ENCODE measurements at places on chromosomes 3 and 15.

- DNase-seq: no peak
Measured at GRCh38 chr3:7520593-7520992, 659.7 kb downstream of the GRM7 start.

- peak; percentile 95 for DNase-seq
Measured at GRCh38 chr15:40238532-40239403, at the start of gene PAK6. PAK6 (plus strand) TSS chr15:40239063; CDS start chr15:40264786, 25,723 bp downstream.

DNA sequence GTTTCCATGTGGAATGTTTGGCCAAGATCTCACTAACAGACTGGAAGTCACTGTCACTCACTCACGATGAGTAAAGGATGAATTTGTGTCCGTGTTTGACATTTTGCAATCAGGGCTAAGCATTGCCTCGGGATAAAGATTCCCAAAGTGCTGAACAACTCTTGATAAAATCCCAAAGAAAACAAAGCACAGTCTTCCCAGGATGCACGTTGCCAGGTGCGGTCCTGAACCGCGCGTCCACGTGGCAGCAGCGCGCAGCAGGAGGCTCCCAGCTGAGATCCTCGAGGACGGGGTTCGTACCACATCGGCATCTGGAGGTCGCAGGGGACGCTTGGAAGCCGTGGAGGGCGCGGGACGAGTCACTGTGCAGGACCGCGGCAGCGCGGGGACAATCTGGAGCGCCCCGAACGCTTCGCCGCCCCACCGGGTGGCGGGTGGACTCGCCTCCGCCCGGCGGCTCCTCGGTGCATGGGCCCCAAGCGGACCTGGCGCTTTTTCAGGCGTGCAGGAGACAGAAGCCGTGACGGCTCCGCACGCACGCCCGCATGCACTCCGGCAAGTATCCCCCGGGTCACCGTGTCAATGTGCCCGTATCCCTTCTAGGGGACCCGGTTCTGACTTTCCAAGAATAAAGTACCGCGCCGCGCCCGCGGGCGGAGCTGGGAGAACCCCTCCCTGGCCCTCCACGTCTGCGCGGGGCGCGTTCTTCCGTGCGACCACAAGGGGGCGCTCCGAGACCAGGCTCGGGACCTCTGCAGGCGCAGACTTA is 17.7 kb downstream of the CPN2 start:
- DNase-seq: peak; percentile 97

- DNase-seq: no peak
Measured at GRCh38 chr3:1442271-1442670, 349.4 kb downstream of the CNTN6 start.
